T-cell (primary cell): ENCODE measurements at places on chromosomes 2 and 18. TPM values are rescaled to one million over a fixed set of nuclear protein-coding genes. Genes with fewer than 3 reads are reported as not detected.

DNA sequence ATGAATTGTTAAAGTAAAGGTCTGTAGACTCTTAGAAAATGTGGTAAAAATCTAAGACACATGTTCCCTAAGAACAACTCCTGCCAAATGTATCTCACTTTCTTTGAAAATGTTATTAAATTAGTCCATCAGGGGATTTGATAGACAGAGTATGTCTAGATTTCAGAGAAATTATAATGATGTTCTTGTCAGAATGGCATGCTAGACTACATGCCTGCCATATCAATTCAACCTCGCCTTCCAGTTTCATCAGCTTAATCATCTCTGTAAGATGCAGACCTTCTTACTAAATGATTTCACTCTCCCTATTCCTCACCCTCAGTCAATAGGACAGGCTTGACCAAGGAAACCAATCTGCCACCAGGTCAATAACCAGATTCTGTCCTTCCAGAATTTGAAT is 368.4 kb downstream of the TXNL1 start:
- no peak overlapping the region for H3K27ac ChIP-seq
- no peak overlapping the region for H3K4me3 ChIP-seq
- no peak for DNase-seq
- no peaks in the 10 kb centered on the region for H3K4me1 ChIP-seq
- H3K27me3 ChIP-seq, result no peaks in the 10 kb centered on the region

Gene DNAH6
- 2.0 TPM for total RNA-seq

DNA sequence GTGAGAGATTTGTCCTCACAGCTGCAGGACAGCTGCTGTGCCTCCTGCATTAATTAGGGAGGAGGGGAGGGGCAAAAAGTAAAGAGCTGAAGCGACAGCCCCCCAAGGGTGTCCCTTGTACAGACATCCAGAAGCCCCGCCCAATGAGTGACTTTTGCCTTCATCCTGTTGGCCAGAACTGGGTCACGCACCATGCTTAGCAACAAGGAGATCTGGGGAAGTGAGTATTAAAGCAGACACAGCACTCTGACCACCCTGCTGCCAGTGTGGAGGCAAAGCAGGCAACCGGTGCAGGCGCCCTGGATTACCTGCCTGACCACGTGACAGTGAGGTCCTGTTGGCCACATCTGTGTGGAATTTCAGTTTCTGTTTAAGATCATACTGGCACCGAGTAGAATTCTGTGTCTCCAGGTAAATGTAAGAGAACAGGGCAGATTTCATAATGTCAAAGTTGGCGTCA is 21.5 kb upstream of the BIN1 start:
- H3K27me3 ChIP-seq, result no peaks in the 10 kb centered on the region
- H3K4me1 ChIP-seq, result no peaks in the 10 kb centered on the region
- H3K27ac ChIP-seq, result no peak overlapping the region
- no peak for DNase-seq
- H3K4me3 ChIP-seq, result no peak overlapping the region

Gene FAHD2B
- 12.9 TPM for total RNA-seq

- no peak overlapping the region for H3K4me3 ChIP-seq
- no peak for DNase-seq
- peaks cover 10% of the 10 kb centered on the region for H3K27me3 ChIP-seq
- no peaks in the 10 kb centered on the region for H3K36me3 ChIP-seq
- H3K27ac ChIP-seq, result no peak overlapping the region
These were observed 168.7 kb upstream of the SKOR2 start for GRCh38 chr18:47420130-47420529.

- H3K27me3 ChIP-seq, result no peaks in the 10 kb centered on the region
- H3K27ac ChIP-seq, result peak overlapping the region; percentile 90
- H3K36me3 ChIP-seq, result no peaks in the 10 kb centered on the region
- H3K4me1 ChIP-seq, result peaks cover 8% of the 10 kb centered on the region
- no peak for DNase-seq
- peak overlapping the region; percentile 80 for H3K4me3 ChIP-seq
These were observed 1.1 kb upstream of the SEH1L start for GRCh38 chr18:12946549-12947284.

GRCh38 chr18:78900938-78901909 is 78.4 kb upstream of the SALL3 start:
- no peak overlapping the region for H3K27ac ChIP-seq
- peaks cover 21% of the 10 kb centered on the region for H3K27me3 ChIP-seq
- H3K36me3 ChIP-seq, result no peaks in the 10 kb centered on the region

Gene PDE1A
- not detected for total RNA-seq

- H3K36me3 ChIP-seq, result no peaks in the 10 kb centered on the region
- H3K27me3 ChIP-seq, result peaks cover 2% of the 10 kb centered on the region
- peak within 1 kb of the TSS; percentile 56 for H3K4me3 ChIP-seq
These were observed at the start of gene CFAP65 for GRCh38 chr2:219041252-219041651. TSS of gene CFAP65 (minus strand) at chr2:219041516. CDS start at chr2:219039048, 2,468 bp downstream.

Gene OTOS
- not detected for total RNA-seq

Gene RGPD4
- not detected for total RNA-seq

Gene SATB2
- total RNA-seq, result 0.23 TPM

DNA sequence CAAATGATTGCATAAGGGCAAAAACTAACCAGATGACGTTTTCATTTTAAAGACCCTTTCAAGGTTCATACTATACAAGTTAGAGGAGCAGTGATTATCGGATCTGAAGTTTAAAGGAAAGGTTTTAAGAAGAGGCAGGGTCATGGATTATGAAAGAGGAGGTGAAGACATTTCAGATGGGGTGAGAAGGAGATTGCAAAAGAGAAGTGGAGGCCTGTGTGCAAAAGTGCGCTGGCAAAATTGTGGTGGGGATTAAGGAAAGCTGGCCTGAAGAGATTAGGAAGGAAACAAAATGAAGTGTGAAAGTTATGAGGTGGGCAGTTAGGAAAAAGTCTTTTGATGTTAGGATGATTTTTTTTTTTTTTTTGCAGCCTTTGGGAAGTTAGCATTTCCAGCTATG is 935.7 kb upstream of the FAM98A start:
- H3K27ac ChIP-seq, result no peak overlapping the region
- no peaks in the 10 kb centered on the region for H3K27me3 ChIP-seq
- no peak overlapping the region for H3K4me3 ChIP-seq
- no peaks in the 10 kb centered on the region for H3K4me1 ChIP-seq
- no peak for DNase-seq
- H3K36me3 ChIP-seq, result no peaks in the 10 kb centered on the region

DNA sequence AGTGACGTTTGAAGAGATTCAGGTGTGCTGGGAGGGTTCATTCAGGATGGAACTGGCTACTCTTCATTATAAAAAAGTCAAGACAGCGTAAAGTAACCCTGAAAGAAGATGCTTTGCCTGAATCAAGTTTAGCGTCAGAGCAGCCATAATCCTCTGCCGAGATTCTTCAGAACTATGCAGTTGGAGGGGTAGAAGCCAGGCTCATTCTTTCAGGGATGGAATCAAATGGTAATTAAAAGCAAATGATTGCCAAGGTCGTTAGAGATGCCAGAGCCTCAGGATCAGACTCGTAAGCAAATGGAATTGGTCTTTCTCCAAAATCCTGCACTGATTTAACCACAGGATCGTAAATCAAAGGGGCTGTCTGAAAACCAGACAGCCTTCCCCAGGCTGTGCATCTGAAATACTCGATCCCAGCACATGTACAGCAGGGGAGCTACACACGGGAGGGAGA is 21.9 kb downstream of the APCDD1 start:
- peaks cover 2% of the 10 kb centered on the region for H3K36me3 ChIP-seq
- H3K27ac ChIP-seq, result no peak overlapping the region
- DNase-seq, result no peak

Gene CYP1B1
- not detected for total RNA-seq

- no peak overlapping the region for H3K27ac ChIP-seq
- H3K36me3 ChIP-seq, result no peaks in the 10 kb centered on the region
- DNase-seq, result no peak
- no peaks in the 10 kb centered on the region for H3K27me3 ChIP-seq
These were observed 203.2 kb downstream of the ALK start for GRCh38 chr2:29718076-29718686.

- no peaks in the 10 kb centered on the region for H3K27me3 ChIP-seq
- H3K4me1 ChIP-seq, result no peaks in the 10 kb centered on the region
- DNase-seq, result no peak
These were observed 4.5 kb upstream of the GLI2 start for GRCh38 chr2:120731175-120731574.

DNA sequence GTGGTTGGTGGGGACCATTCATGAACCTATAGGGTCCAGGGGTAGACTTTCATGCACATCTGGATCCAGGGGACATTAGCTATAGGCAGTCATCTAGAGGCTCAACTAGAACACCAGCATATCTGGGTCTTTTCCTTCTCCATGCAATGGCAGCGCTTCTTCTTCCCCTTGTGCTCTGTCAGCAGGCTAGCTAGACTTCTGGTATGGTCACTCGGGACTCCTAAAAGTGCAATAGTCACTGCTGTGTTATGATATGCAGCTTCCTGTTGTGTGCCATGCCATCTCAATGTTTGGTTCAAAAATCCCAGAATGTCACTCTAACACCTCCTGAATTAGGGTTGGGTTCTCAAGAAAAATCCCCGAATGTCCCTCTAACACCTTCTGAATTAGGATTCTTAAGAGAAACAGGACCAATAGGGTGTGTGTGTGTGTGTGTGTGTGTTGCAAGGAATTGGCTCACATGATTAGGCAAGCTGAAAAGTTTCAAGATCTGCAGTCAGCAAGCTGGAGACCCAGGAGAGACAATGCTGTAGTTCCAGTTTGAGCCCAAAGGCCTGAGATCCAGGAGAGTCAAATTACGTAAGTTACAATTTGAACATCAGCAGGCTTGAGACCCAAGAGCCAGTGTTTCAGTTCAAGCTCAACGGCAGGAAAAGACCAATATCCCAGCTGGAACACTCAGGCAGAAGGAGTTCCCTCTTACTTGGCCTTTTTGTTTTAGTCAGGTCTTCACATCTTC is 97.1 kb upstream of the LTBP1 start:
- H3K27me3 ChIP-seq, result peaks cover 9% of the 10 kb centered on the region
- no peak overlapping the region for H3K27ac ChIP-seq
- no peaks in the 10 kb centered on the region for H3K36me3 ChIP-seq
- H3K4me1 ChIP-seq, result no peaks in the 10 kb centered on the region

DNA sequence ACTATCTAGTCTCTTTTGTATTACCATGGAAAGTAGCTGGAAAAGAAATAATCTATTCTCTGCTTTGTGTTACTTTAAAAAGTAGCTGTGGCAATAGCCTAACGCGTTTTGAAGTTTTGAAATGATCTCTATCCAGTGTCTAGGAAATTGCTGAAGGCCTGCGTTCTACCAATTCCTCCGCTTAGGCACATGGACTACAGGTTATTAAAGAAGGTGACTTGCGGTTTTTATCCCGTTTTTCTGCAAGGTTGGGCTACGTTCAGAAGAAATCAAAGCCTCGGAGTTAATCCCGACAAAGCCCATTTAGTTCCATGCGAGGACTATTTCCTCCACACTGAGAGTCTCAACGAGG is 636 bp upstream of the UBXN4 start:
- H3K4me1 ChIP-seq, result peaks cover 16% of the 10 kb centered on the region
- peak overlapping the region; percentile 99 for H3K27ac ChIP-seq
- DNase-seq, result no peak
- H3K27me3 ChIP-seq, result no peaks in the 10 kb centered on the region

DNA sequence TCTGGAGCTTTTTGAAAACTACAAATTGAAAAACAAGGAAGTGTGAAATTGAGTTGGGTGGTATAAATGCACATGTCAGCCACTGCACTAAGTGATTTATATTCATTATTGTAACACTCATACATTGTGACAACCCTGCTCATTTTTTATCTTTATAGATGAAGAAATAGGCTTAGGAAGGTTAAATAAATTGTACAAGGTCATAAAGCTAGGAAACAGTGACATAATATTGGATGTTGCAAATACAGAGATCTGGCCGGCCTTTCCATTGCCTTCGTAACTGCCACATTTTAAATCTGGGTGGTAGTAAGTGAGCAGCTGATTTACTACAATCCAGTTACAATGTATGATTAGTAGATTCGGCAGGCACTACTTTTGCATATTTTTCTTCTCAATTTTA is 76.6 kb upstream of the LPIN2 start:
- peaks cover 10% of the 10 kb centered on the region for H3K4me1 ChIP-seq
- H3K27me3 ChIP-seq, result no peaks in the 10 kb centered on the region
- no peak overlapping the region for H3K4me3 ChIP-seq
- no peak overlapping the region for H3K27ac ChIP-seq

Gene TMEM163
- 0.19 TPM for total RNA-seq

GRCh38 chr18:8611916-8612576 is 2.8 kb downstream of the RAB12 start:
- no peak overlapping the region for H3K27ac ChIP-seq
- H3K27me3 ChIP-seq, result peaks cover 4% of the 10 kb centered on the region
- no peak overlapping the region for H3K4me3 ChIP-seq

Gene CYP27C1
- total RNA-seq, result 0.16 TPM

DNA sequence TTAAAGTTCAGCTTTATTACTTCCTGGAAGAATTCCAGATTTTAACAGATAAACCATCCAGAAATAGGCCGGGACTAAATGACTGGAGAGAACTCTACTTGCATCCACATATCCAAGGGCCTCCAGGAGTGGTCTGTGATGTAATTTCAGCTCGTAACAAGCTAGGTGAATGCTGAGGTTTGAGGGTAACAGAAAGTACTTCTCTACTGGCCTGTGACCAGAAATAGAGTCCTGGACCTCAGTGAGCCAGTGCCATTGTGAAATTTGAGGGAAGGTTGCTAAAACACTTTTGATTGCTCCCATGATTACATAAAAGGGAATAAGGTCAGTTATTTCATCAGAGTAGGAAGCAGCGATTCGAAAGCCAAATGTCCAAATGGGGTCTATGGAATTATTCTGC is 158.1 kb downstream of the DOCK10 start:
- no peak overlapping the region for H3K27ac ChIP-seq
- peaks cover under 1% of the 10 kb centered on the region for H3K36me3 ChIP-seq
- no peaks in the 10 kb centered on the region for H3K27me3 ChIP-seq
- peaks cover 4% of the 10 kb centered on the region for H3K4me1 ChIP-seq
- DNase-seq, result no peak

Gene FAM237A
- not detected for total RNA-seq

Gene RETREG2
- total RNA-seq, result 131 TPM

- DNase-seq, result no peak
- no peak overlapping the region for H3K27ac ChIP-seq
- H3K36me3 ChIP-seq, result no peaks in the 10 kb centered on the region
- no peaks in the 10 kb centered on the region for H3K27me3 ChIP-seq
These were observed 90.7 kb upstream of the TNP1 start for GRCh38 chr2:216950547-216950946.

DNA sequence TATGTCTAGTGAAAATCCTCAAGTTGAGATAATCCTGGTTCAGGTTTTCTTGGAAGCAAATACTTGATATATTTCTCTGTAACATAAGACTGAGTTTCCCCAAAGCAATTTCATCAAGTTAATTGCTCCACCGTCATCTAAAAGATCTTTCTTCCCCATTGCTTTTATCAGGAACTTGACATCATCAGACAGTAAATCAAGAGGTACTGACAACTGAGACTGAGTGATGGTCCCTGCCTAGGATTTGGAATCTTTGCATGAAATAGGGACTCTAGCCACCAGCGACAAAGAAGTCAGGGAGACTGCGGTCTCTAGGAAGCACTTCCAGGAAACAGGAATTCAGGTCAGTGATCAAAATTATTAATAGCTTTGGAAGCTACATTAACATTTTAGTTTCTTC is 43.4 kb upstream of the SCN1A start:
- H3K27me3 ChIP-seq, result no peaks in the 10 kb centered on the region
- no peaks in the 10 kb centered on the region for H3K4me1 ChIP-seq
- no peak overlapping the region for H3K27ac ChIP-seq
- DNase-seq, result no peak

Gene NXPH2
- not detected for total RNA-seq
